ENCODE measurements at places on chromosomes 1 and 21.
A peak's percentile ranks its signal among the peaks of the same experiment; 100 is the strongest.

- DNase-seq, result no peak
These were observed 84.7 kb upstream of the TMPRSS15 start for GRCh38 chr21:18488252-18488651.

GRCh38 chr1:184300446-184300845, 86.4 kb upstream of the C1orf21 start:
- DNase-seq, result no peak

DNA sequence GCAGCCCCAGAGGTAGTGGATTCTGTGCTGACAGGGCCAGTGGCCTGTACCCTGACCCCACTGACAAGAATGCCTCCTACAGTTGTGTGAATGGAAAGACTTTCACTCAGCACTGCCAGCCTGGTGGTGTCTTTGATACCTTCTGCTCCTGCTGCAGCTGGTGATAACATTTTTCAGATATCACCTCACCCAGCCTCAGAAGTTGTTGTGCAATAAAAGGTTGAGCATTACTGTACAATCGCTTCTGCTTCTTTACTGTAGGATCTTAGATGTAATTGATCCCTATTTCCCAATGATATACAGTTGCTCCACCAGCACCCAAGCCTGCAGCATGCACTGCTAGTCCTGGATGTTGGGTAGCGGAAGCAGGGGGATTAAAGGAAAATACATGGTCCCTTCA, 4.8 kb upstream of the CHIA start:
- no peak for DNase-seq

DNA sequence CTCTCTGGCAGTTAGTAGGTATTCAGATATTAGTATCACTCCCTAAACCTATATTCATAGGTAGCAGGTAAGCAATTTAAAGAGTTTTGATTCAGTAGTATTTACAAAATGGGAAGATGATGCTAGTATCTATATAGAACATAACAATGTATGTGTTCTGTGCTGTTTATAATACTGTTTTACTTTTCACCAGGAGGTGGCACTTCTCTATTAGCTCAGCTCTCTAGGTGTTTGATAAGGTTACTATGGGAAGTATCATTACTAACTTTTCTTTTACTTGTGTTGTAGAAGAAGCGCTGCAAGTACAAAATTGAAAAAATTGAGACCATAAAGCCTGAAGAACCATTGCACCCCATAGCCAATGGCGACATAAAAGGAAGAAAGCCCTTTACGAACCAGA, 49.4 kb upstream of the FASLG start:
- no peak for DNase-seq

- no peak for DNase-seq
These were observed 36.5 kb upstream of the AGBL4 start for GRCh38 chr1:50060279-50060678.

DNA sequence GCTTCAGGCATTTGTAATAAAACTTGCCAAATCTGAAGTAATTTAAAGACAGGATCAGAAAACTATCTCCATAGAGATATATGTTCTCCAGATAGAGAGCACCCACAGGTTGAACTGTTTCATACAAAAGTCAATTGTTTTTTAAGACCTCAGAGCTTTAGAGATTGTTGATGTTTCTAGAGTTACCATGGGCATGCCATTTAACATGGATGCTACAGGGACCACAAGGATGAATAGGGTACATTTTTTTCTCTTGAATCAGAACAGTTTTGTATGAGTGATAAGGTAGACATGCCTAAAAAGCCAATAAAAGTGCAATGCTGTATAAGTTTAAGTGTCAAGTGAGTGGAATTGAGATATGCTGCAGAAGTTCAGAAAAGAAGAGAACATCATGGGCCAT, 511.0 kb upstream of the CAMK1G start:
- no peak for DNase-seq

DNA sequence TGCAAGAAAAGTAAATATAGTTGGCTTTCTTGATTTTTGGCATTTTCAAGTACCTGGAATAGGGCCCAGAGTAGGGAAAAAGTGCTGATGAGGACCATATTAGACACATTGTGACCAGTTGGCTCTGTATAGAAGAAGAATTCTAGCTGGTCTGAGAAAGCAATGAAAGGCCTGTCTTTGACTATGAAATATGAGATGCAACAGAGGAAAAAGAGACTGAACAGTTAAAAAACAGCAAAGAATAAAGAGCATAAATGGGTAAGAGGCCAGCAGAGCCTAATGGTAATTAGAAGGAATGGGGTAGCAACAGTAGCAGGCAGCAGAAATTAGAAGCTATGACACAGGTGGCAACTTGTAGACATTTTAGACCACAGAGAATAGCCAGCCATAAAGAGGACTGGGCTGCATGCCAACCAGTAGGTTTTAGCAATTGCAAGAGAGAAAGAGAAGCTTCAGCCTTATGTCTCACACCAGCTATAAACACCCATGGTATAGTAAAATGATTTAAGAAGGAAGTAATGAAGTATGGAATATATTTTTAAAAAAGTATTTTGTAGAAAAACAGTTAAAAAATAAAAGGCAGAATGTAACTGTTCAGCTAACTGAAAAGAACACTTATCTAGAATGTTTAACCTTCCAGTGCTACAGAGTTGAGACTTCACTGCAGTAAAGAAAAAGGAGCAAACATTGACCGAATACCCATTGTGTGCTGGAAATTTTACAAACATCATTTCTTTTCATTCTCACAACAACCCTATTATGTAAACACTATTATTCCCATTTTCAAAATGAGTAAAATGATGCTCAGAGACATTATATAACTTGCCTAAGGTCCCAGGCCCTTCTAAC, 114.1 kb downstream of the LHX4 start:
- peak; percentile 22 for DNase-seq

- no peak for DNase-seq
These were observed 7.6 kb upstream of the C1QA start for GRCh38 chr1:22628698-22629444.

DNA sequence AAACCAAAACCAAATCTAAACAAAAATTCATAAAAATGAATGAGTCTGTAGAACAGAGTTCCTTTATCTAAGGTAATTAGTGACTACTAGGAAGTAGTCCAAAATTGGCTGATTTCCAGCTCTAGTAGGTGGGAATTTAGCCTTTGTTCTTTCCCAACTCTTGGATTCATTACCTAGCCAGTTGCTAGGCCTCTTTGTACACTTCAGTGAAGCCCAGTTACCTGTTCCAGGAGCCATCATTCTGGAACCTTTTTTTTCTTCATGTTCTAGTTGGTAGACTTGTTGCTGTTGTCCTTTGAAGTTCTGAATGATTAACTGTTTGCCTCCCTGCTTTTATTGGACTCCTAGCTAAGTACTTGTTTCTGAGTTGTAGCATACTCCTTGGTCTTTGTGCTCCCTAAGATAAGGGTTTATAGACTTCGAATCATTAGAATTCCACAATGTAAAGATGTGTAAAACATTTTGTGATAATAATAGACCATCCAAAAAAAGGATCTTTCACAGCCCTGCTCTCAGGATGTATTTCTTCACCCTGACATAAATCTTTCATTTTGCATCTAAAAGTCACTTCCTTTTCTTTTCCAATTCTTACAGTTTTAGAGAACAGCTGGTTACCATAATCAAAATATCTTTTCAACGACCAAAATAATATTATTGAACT, 9.8 kb downstream of the PLA2G4A start:
- peak; percentile 34 for DNase-seq

- DNase-seq, result no peak
These were observed 3.5 kb upstream of the ATP1B1 start for GRCh38 chr1:169103002-169103401.

- DNase-seq, result no peak
These were observed 171.8 kb downstream of the PHTF1 start for GRCh38 chr1:113587475-113587874.

DNA sequence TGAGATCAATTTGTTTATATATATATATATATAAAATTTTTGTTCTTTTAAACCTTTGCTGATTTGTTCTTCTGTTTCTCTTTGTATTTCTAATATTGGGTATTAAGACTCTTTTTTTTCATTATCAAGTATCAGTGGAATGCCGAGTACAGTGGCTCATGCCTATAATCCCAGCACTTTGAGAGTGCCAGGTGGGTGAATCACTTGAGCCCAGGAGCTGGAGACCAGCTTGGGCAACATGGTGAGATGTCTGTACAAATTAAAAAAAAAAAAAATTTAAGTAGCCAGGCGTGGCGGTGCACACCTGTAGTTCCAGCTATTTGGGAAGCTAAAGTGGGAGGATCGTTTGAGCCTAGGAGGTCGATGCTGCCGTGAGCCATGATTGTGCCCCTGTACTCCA, 67.1 kb downstream of the MAST2 start:
- no peak for DNase-seq

DNA sequence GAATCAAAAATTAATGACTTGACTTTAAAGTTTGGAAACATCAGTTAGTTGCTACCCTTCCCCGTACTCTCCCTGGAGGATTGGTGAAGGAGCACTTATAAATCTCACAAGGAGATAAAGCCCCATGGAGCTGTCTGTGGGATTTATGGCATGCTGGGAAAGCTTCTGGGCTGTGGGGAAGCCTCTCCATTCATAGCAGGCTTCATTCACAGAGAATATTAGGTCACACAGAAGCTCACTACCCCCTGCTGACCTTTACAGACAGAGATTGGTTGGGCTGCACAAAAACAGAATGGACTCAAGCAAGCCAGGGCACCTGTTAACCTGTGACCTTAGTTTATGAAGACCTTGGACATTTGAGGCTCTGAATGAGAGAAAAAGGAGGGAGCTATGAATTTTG, 32.1 kb downstream of the RGL1 start:
- no peak for DNase-seq

- DNase-seq, result no peak
These were observed 1.4 kb upstream of the PCSK9 start for GRCh38 chr1:55037733-55038551.

DNA sequence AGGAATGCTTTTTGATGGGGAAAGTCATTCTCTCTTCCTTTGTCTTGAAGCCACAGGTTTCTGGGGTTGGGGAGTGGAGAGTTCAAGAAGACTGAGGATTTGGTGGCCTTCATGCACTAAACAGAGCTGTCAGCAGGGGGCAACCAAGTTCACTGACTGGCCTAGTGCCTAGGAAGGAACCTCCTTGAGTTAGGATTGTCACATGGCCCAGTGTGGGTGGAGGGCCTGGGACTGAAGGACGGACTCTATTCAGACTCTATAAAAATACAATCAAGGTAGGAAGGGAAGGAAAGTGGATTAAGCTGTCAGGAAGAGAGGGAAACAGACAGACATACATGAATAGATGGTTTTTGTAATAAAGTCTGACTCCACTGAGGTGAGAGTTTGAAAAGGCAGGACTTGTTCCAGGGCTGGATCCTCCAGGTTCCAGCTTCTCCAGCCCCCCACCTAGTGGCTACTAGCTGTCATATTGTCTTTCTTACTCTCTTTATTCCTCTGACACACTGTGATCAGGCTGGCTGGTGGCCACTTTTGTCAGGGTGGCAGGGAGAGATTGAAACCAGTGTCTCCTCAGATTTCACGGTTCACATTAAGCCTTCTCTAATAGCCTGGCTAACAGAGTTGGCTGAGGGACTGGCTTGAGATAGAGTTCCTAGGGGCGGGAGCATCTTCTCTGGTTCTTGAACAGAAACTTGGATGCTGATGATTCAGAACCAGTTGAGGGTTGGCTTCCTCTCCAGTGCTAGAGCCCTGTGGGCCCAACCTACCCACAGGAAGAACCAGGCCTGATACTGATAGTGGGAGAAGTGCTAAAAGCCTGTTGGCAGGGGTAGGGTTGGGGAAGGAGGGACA, 4.1 kb upstream of the SH3BGRL3 start:
- peak; percentile 87 for DNase-seq

GRCh38 chr1:50450861-50451653, 27.8 kb upstream of the DMRTA2 start:
- DNase-seq, result no peak

GRCh38 chr1:203320591-203321272, 15.4 kb downstream of the BTG2 start:
- peak; percentile 49 for DNase-seq

DNA sequence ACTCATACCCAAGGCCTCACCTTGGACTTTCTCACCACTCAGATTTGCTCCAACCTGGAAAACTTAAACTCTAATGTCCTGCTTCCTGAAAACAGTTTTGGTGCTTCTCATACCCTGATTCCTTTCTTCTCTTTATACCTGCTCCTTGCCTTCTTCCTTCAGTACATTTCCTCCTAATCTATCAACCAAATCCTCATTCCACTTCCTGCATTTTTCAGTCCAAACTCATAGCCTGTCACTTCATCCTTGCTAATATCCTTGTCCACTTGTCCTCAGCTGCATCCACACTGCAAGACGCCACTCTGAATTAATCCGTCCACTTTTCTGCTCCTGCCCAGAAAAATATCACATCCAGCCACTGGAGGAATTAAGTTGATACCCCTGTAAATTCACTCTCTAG, 25.9 kb downstream of the PPP1R15B start:
- DNase-seq, result no peak

GRCh38 chr1:97812076-97812475, 108.8 kb downstream of the DPYD start:
- DNase-seq, result no peak

DNA sequence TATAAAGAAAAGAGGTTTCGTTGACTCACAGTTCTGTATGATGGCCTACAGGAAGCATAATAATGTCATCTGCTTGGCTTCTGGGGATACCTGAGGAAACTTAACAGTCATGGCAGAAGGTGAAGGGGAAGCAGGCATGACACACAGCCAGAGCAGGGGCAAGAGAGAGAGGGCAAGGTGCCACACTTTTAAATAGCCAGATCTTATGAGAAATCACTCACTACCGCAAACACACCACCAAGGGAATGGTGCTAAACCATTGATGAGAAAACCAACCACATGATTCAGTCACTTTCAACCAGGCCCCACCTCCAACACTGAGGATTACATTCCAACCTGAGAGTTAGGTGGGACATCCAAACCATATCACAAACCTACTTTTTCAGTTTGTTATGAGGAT, 245.9 kb upstream of the SGIP1 start:
- no peak for DNase-seq

- peak; percentile 10 for DNase-seq
These were observed 214.4 kb downstream of the BARHL2 start for GRCh38 chr1:90502696-90503095.

DNA sequence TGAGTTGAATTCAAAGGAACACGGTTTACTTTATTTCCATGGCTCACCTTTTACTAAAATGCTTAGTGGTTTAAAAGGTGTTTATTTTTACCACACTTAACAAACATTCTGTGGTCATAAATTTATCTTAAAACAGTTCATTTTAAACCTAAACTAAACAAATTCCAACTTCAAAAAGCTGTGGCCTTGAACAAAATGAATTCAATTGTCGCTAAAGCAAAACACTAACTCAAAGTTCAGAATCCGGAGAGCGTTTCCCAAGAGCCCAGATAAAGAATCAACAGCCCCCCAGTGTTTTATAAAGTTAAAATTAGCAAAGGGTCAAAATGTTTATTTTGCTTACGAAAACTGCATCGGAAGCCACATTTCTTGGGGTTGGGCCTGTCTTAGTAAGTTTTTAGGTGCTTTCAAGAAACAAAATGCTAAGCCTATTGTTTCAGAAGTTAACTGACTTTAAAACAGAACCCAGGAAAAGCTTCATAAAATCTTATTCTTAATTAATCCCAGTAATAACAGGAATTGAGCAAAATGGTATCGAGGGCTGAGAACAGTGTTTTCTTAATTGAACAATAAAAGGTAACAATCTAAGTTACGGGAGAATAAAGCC, 1.3 kb downstream of the PUM1 start:
- DNase-seq, result no peak

GRCh38 chr1:230308039-230308438, 118.1 kb downstream of the PGBD5 start:
- peak; percentile 95 for DNase-seq

Data from mucosa of gallbladder (tissue), 1 donor.